ENCODE measurements at places on chromosomes 1 and 21.
A peak's percentile ranks its signal among the peaks of the same experiment; 100 is the strongest.

DNA sequence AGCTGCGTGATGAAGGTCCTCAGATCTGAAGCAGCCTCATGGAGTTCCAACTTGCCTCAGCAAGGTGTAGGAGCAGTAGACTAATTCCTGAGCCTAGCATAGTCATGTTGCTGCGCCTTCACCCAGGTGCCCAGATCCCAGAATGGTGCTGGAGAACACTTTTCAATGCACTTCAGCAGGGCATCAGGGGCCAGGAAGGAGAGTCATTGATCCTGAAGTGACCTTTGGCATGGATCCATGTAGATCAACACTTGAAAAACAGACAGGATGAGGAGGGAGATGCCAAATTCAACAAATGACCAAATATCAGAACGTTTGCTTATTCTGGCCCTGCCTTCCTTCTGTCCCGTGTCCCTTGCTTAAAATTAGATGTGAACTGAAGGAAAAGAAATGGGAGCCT is 91.9 kb downstream of the LEPR start:
- DNase-seq = no peak

DNA sequence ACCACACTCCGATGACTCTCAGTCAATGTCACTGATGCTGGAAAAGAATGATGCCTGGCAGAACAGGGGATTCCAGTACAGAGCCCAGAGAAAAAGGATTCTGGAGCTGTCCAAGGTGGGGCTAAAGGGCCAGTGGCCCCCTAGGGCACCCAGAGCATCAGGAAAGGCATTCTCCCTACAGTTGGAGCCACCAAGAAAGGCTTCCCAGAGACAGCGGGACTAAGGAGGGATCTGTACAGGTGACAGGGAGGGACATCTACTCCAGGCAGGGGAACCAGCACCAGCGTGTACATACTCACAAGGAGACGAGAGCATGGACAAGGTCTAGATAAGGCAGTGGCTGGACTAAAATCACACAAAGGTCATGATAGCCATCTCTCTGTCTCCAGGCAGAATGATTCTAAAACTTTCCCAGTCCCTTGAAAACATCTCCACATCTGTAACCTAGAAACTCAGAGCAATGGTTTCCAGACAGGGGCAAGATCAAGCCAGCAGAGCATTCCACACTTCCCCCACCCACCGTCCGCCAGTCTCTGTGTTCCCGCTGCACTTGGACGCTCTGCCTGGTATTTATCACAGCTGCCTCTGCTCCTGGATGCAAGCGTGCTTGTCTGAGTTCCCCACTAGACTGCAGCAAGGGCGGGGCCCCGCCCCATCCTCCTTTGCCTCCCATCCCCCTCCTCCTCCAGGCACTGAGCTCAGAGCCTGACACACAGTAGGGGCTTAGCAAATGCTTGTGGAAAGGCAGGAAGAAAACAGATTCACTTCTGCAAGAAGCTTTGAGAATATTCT is 111.6 kb upstream of the ZC3H12A start:
- DNase-seq = peak; percentile 84

- DNase-seq = peak; percentile 66
These were observed 176.9 kb upstream of the FMN2 start for GRCh38 chr1:239914751-239915231.

DNA sequence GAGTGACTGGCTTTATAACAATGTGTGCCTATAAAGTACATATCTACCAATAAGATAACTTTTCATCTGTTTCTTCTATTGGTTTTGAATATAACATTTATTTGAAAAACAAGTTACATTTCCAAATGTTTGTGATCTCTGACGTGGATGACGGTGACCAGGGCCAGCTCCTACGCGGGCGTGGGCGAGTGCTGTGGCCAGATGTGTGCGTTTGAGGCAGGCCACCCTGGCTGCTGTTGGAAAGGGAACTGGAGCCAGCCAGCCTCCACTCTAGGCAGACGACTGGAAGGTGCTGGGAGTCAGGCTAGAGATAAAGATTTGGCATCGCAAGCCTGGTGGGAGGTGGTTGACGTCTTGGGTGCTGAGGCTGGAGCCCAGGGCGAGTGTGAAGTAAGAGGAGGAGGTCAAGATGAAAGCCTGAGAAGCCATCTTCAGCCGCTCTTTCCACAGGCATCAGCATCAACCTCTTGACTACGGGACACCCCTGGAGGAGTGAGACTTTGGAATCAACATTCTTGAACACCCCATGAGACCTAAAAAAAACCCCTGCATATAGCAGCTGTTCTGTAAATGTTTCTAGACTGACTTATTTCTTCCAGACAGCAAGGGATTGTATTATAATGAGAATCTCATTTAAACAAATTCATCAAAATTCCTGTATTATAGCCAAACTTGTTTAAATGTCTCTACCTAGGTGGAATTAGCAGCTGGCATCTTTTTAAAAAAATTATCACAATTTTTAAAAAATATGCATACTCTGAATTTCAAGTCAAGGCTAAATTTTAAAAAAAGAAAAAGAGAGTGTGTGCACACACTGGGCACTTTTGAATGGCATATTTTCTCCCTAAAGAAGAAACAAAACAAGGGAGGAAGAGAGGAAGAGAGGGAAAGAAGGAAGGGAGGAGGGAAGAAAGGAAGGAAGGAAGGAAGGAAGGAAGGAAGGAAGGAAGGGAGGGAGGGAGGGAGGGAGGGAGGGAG is 112.5 kb upstream of the SLC44A3 start:
- DNase-seq = no peak

- no peak for DNase-seq
These were observed 8.6 kb downstream of the WLS start for GRCh38 chr1:68223687-68224086.

DNA sequence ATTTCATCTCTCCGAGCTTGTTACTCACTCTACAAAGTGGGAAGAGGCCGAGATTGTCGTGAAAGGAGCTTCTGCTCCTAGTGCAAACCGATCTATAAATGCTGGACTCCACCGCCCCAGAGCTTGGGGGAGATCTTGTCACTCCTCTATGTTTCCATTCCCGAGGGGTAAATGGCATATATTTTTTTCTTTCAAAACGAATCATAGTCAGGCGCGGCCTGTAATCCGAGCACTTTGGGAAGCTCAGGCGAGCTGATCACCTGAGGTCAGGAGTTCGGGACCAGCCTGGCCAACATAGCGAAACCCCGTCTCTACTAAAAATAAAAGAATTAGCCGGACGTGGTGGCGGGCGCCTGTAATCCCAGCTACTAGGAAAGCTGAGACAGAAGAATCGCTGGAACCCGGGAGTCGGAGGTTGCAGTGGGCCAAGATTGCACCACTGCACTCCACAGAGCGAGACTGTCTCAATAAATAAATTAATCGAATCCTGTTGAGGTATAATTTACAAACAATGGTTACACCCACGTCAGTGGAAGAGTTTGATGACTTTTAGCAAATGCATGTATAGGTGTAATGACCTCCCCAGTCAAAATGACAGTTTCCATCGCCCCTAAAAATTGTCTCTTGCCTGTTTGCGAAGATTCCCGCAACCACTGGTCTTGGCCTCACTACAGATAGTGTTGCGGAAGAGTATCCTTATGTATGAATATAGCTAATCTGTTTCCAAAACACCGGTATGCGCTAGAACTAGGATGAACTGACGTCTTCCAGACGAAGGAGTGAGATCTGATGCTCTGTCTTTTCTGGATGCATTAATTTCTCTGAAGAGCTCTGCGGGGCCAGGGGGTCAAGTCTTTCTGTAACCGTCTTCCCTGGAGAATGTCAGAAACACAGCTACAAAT is 840 bp upstream of the HEATR1 start:
- no peak for DNase-seq

GRCh38 chr1:15943328-15943991 is 32.4 kb downstream of the ZBTB17 start:
- no peak for DNase-seq

- no peak for DNase-seq
These were observed 233.9 kb downstream of the PTPRU start for GRCh38 chr1:29470087-29470787.

DNA sequence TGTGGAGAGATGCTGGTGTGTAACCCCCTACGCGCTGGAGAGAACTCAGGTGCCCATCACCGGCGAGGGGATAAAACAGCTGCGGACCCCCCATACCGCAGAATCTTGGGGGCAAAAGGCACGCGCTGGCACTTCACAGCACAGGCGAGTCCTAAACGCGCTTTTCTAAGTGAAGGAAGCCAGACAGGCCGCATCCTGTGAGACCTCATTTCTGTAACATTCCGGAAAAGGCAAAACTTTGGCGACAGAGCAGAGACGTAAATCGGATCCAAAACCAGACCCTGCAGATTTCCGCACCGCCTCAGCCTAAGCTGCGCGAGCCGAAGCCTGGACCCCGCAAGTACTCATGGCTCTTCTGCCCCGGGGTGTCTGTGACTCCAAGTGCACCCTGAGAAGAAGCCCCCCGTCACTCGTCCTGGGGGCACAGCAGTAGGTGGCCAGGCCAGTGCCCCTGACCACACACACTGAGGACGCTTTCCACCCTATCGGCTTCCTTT is 60.9 kb downstream of the SLX9 start:
- DNase-seq = no peak

GRCh38 chr1:93765099-93765498 is 83.5 kb upstream of the BCAR3 start:
- no peak for DNase-seq

- DNase-seq = peak; percentile 30
These were observed 1.4 kb downstream of the ACADM start for GRCh38 chr1:75725861-75726361.

- no peak for DNase-seq
These were observed 57.8 kb downstream of the TMEM53 start for GRCh38 chr1:44616284-44616990.

DNA sequence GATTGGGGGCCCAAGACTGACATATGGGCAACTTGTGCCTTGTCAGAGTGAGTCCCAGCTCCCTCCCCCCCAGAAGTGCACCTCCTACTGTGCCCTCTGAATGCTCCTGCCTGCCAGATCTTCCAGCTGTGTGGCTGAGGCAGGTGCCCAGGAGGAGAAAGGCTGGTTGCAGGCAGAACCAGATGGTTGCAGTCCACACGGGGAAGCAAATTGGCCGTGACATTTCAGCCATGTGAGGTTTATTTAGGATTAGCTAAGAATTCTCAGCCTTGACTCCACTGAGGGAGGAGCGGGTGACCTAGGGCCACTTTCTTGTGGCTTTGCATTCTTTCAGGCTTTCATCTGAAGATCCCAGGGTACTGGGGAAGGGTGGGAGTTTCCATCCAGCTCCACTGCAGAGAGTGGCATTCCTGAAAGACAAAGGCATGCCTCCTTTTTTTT is 33.8 kb downstream of the PEX14 start:
- peak; percentile 86 for DNase-seq

GRCh38 chr1:56665384-56665783 is 20.3 kb downstream of the PRKAA2 start:
- DNase-seq = no peak

DNA sequence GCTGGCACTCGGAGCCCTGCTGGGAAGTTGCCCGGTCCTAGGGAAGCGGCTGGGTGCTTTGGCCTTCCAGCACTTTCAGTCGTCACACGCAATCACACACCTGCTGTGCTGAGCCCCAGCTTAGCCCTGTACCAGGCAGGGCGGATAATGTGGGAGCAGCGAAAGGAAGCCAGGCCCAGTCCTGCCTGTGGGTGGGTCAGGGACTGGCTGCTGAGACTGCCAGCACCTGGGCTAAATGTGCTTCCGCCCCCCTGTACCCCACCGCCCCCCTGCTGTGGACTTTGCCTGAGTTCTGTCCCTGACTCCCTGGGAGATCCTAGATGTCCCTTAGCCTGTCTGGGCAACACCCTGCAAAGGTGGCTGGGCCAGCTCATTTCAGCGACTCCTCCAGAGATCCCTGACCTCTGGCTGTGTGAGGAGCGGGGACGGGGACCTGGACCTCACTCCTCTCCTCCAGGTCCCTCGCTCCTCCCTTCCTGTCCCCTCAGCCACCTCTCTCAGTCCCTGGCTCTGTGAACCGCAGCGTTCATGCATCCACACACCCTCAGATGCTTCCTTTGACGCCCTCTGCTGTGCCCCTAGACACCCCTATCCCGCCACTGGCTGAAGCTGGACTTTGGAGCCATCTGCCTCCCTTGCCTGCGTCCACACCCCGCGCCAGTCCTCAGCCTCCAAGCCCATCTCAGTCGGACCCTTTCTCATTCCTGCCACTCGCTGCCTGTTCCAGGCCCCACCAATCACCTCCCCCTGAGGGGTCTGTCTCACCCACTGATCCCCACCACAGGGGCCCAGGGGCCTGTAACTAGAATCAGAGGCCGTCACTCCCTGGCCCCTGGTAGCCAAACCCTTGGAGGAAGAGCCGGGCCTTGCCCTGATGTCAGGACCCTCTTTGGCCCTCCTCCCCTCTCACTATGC is 1.4 kb downstream of the MMEL1 start:
- DNase-seq = no peak

All from GM23338 (cell line).